ENCODE measurements at places on chromosomes 12 and 14.

DNA sequence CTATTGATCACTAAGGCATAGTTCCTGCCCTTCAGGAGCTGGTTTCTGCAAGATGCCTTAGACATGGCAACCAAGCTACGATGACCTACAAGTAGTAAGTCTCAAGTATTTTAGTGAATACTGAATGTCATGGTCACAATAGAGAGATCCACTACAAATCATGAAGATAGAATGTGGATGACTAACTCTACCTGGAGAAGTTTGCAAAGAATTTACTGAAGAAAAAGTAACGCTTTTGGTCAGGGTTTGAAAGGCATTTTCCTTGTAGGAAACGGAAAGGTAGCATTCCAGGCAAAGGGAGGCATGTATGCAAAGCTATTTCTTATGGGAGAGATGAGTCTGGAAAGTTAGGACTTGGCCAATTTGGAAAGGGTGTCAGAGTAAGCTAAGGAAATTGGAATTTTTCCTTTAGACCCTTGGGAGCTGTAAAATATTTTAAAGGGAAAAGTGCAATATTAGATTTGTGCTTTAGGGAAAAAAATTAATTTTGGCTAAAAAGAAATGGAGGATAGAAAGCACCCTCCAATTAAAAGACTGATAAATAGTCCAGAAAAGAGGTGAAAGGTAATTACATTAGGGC, 377.5 kb downstream of the EGLN3 start:
- no peak for DNase-seq

DNA sequence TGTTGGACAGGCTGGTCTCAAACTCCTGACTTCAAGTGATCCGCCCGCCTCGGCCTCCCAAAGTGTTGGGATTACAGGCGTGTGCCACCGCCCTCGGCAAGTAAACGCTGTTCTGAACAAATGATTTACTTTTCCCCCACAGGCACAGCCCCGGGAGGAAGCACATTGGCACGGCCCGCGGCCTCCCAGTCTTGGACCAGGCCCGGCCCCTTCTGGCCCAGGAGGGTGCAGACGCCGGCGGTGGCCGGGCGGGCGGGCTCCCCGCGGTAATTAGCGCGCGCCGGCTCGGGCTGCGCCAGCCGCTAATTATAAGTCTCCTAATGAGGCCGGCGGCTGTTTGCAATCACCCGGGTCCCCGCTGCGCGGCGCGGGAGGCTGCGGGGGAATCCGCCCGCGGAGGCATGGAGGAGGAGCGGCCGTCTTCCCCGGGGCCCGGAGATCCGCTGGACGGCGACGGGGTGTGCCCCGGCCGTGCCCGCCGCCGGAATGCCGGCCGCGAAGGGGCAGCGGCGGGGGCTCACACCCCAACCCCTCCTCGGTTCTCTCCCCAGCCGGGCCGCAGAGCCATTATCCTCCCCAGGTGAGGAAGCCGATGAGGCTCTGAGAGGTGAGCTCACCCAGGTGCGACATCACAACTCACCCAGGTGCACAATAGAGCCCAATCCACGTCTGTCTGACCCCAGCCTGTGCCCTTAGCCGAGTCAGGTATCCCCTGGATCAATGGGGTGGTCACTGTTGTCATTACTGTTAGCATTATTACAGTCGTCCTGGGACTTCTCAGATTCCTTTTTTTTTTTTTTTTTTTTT, 3.3 kb upstream of the POP5 start:
- DNase-seq: peak; percentile 10

DNA sequence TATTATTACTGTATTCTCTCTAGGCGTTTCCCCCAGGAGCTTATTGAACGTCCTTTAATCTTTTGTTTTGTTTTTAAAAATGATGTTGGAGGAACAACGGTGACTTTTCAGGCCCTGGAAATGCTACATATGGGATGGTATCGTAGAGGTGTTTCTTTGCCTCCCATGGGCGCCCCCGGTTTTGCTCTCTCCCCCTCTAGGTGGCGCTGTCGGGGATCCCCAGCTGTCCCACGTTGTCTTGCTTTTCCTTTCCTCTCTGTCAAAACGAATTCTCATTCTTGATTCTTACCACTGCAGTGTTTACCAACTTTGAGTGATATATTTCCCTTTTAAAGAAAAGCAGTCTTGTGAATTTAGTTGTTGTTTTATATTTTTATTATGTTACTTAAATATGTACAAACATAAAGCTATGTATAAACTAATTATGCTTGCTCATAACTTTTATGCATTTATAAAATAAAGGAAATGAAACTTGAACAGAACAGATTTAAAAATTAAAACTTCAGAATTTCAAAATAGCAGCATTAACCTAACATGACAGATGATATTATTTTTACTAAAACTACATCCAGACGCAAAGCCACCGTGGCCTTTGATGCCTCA, 171.9 kb downstream of the RGS6 start:
- DNase-seq: no peak

DNA sequence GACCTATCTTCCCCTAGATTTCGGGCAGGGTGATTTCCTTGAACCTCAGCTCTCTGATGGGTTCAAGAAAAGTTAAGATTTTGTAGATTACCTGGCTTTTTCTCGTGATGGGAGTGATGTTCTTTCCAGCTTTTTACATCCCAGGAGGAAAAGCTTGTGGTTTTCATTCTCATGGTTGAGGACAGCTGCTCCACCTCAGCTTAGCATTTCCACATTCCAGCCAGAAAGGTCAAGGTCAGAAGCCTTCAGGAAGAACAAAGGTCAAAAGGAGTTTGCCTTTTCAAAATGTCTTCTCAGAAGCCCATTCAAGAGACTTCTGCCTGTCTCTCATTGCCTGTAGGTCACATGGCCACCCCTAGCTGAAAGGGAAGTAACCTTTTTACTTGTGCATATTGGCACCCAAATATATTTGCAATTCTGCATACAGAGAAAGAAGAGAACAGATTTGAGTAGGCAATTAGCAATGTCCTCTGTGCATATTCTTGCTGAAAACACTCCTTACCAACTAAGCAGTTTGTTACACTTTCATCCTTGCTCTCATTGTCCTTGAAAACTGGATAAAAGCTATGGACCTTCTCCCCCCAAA, 6.6 kb upstream of the ADGRD1 start:
- DNase-seq: no peak

- no peak for DNase-seq
These were observed 17.1 kb downstream of the IRAK3 start for GRCh38 chr12:66206141-66206540.

DNA sequence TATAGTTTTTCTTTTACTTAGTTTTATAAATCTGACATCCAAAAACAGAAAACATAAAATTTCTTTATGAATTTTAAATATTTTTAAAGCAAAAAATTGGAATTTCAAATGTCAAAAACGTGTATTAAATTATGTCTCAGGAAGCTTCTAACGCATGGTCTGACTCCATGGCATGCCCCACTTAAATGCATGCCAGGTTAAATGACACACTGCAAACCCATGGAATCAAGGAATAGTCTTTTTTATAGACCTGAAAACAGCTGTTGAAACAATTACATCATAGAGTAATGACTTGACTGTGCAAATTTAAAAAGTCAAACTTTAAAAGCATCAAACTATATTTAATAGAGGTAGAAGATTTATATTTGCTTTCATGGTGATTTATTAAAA, 96.1 kb upstream of the DACT1 start:
- no peak for DNase-seq

Data from hypothalamus (tissue), 51 donors.